ENCODE measurements at places on chromosomes 2 and 18. TPM values are rescaled to one million over a fixed set of nuclear protein-coding genes. Genes with fewer than 3 reads are reported as not detected.

Gene BCL2
- 2.2 TPM for total RNA-seq

Gene ORC2
- 12.3 TPM for total RNA-seq

Gene DSC1
- not detected for total RNA-seq

Gene EHD3
- total RNA-seq: 15.0 TPM

Gene CHST9
- not detected for total RNA-seq

Gene LYPD6B
- total RNA-seq: 2.0 TPM

Gene HOXD3
- total RNA-seq: 0.14 TPM

Gene RTTN
- 13.2 TPM for total RNA-seq

Gene RESP18
- total RNA-seq: not detected

Gene MZT2A
- 47.0 TPM for total RNA-seq

Gene UPP2
- total RNA-seq: not detected

Gene MC5R
- total RNA-seq: not detected

Gene HOXD1
- total RNA-seq: not detected

Gene GKN2
- total RNA-seq: not detected

Gene POMC
- 0.57 TPM for total RNA-seq

Gene TNFAIP6
- total RNA-seq: 104 TPM

Gene CERKL
- total RNA-seq: not detected

Gene ABCB11
- total RNA-seq: not detected

Gene SLC19A3
- total RNA-seq: 2.1 TPM

Gene ABHD1
- total RNA-seq: not detected

Gene GDF7
- total RNA-seq: 0.14 TPM

Gene ERLEC1
- 131 TPM for total RNA-seq

Gene ACTG2
- 20.1 TPM for total RNA-seq

Gene SNTG2
- total RNA-seq: not detected

Gene SOX11
- total RNA-seq: under 0.01 TPM
